ENCODE measurements at places on chromosomes 4 and X.

DNA sequence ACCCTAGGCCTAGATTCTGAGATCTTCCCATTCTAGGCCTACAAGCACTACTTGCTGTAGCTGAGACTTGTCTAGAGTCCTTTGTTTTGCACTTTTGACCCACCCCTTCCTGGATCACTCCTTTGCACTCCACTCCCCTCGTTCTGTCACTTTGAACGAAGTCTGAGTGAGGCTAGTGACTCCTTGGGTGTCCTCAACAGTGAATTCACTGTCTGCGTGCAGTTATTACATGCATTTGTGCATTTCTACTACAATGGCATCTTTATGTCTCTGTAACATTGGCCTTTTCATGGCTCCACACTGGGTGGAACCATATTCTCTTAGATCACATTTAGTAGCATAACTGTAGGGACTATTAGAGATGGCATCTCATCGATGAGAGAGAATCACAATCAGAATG is 50.5 kb downstream of the OCRL start:
- DNase-seq = no peak

GRCh38 chrX:9376111-9376510 is 88.7 kb upstream of the TBL1X start:
- DNase-seq = no peak

DNA sequence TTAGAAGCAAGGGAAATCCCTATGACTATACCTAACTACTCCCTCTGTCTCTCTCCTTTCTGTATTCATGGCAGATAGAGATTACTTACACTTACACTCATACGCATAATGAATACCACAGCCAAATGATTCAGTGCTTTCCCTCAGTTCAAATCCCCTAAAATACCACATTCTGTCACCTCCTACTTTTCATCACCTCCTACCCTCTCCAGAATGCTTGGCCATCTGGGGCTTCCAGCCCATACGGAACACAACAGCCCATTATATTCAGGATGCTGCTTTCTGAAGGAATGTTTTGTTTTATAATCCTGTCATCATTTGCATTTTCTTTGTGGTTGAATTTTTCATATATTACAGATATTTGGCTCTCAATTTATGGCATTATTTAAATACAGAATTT is 361.6 kb downstream of the GRIA2 start:
- no peak for DNase-seq

GRCh38 chrX:148535639-148536038 is 35.2 kb downstream of the AFF2 start:
- no peak for DNase-seq

DNA sequence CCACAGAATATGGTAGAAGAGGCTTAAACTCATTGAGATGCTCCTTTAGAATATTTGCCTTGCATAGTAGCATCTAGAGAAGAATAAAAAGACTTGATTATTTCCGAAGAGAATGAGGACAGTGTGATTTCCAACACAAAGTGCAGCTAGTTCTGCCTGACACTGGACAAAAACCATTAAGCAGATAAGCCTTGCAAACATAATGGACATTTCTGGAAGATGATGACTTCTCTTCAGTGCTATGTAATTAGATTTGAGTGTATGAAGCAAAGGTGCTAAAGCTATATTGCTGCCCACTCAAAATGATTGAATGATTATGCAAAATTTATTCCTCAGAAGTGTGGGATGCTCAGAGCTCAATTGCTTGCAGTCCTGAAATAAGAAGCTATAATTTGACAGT is 156.4 kb downstream of the VEGFC start:
- DNase-seq = no peak

All from ecto neural progenitor cell (in vitro differentiated cells).